SW480 (cell line): ENCODE measurements at places on chromosomes 16 and 17.
A peak's percentile ranks its signal among the peaks of the same experiment; 100 is the strongest.

- DNase-seq: peak; percentile 92
These were observed 67.8 kb downstream of the BMERB1 start for GRCh38 chr16:15502041-15502725.

GRCh38 chr17:7260651-7261378 lies 1.5 kb downstream of the CLDN7 start:
- peak; percentile 74 for DNase-seq

DNA sequence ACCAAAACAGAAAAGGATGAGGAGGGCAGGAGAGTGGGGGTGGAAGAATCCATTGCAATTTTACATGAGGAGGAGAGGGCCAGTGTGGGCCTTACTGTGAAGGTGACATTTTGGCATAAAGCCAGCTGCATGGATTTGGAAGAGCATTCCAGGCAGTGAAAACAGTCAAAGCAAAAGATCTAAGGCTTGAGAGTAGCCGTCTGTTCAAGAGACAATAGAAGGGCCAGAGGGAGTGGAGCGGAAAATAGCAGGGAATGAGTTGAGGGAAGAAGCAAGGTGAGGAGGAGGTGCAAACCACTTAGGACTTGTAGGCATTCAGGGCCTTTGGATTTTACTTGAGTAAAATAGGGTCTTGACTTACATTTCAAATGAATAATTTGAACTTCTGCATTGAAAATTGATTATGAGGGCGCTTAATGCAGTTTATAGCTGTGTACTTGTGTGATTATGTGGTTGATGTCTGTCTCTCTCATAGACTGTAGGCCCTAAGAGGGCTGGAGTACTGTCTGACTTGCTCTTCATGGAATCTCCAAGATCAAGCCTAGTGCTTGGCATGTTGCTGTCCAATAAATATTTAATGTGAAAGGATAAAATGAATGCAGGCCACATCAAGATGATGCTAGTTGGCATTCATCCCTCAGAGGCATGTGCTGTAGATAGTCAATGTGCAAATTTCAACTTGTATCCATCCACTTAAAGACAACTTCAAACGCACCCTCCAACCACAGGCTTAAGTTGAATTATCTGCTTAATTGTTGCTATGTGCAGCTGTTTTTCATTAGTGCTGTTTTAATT lies 772.1 kb upstream of the RBFOX1 start:
- DNase-seq: no peak

DNA sequence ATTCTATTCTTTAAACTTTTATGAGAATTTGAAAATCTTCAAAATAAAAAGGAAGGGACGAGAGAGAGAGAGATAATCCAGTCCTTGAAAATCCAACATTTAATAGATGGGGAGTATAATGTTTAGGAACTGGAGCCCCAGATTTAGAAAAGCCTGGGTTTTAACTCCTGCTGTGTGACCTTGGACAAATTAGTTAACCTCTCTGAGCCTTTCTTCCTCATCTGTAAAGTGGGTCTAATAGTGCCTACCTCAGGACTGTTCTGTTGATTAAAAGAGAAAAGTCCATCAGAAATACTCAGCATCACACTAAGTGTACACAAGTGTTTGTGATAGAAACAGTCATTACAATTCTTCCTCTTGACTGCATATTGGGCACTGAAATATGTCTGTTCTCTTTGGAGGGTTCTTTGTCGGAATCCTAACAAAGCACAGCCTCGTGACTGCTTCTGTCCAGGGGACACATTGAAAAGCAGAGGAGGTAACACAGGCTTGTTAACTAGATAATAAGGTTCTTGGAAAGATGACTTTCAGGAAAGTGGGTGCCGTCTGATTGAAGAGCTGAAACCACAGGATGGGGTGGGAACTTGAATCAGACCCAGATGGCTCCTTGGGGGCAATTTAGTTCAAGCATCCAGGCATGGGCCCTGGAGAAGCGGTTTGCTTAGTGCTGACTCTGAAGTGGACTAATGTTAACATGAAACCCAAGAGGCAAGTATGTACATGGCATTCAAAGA lies 128.2 kb downstream of the CLEC16A start:
- DNase-seq: no peak

- no peak for DNase-seq
These were observed 69.1 kb upstream of the AXIN2 start for GRCh38 chr17:65630502-65630901.
